Inflammatory macrophage treated with lipopolysaccharide for 4 hours (primary cell): ENCODE measurements at places on chromosomes 7 and 10.

- no peak for DNase-seq
These were observed 236.7 kb downstream of the DIP2C start for GRCh38 chr10:452512-453426.

DNA sequence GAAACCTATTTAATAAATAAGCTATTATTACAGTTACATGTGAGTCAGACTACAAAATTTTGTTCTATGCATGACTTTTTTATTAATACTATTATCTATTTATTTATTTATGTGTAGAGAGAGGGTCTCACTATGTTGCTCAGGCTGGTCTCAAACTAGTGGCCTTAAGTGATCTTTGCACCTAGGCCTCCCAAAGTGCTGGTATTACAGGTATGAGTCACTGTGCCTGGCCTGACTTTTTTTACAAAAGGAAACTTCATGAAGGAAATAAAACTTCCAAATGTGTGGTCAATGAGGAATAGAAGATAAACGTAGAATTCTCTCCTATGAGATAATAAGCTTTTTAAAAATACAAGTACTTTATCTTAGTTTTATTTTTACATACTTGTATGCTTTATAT, 19.0 kb downstream of the COL28A1 start:
- DNase-seq, result no peak

GRCh38 chr7:100044718-100045117, 4.9 kb upstream of the ZSCAN21 start:
- DNase-seq, result peak; percentile 55

DNA sequence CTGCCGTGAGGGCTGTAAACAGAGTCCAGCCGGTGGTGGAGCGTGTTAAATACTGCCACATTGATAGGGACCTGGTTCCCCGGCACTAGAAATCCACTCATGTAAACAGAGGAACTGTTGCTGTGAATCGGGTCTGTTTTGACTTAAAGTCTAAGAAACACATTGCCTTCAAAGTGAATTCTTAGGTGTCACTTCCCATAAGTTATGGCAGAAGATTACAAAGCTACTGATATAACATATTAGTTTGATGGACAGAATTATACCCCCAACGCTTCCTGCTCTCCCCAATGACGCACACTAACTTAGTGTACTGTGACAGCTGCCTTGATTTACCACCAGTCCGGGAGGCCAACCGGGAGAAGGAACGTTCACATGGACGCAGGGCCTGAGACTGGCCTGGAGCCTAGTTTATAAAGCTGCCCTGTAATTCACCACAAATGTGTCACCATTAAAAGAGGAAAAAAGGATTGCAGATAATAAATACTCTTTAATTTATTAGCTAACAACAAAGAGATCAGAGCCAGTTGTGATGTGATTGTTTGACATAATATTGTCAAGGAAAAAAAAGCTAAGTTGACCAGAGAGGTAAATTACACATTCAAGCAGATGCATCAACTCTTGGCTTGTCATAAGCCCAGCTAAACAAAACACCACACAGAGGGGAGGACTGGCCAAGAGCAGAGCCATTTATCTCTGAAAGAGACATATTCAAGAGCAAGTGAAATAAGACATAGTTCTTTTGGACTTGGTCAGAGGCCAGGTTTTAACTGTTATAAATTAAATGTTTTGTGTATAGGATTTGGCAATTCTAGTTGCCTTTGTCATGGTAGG, 820.6 kb downstream of the LRMDA start:
- DNase-seq, result no peak

- peak; percentile 19 for DNase-seq
These were observed 638 bp upstream of the TRAPPC14 start for GRCh38 chr7:100159099-100159623.

DNA sequence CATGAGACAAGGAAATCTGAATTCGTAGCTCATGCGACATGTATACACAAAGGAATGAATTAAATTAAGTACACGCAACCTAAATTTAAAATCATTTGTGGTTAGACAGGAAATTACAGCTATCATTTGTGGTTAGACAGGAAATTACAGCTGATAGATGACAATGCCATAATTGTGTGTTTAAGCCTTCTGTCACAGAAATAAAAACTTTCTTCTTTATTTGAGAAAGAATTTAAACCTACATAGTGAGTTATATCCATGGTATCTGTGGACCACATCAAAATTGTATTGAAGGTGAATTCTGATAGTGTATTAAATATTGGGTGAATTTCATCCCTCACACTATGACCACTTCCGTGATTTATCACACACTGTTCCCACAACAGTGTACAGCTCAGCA, 362.9 kb downstream of the MAGI2 start:
- DNase-seq, result no peak

DNA sequence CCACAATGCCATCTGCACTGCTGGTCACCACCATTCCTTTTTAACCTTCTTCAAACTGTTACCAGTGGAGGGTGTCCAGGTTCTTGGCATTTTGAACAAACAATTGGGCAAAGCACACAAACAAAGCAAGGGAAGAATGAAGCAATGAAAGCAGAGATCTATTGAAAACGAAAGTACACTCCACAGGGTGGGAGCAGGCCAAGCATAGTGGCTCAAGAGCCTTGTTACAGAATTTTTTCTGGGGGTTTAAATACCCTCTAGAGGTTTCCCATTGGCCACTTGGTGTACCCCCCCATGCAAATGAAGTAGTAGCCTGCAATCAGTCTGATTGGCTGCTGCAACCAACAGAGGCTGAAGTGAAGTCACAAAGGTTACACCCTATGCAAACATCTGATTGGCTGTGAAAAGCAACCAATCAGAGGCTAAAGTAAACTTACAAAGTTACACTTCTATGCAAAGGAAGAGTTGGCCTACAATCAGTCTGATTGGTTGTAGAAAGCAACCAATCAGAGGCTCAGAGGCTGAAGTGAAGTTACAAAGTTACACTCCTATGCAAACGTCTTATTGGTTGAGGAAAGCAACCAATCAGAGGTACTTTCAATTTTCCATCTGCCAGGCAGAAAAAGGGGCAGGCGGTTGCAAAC, 103.2 kb upstream of the WAC start:
- DNase-seq, result no peak

GRCh38 chr10:58967551-58968388, 208.7 kb upstream of the PHYHIPL start:
- no peak for DNase-seq

- DNase-seq, result no peak
These were observed 266 bp upstream of the MDFIC start for GRCh38 chr7:114921631-114922025.

- no peak for DNase-seq
These were observed 20.5 kb upstream of the DLD start for GRCh38 chr7:107870427-107871000.

- no peak for DNase-seq
These were observed 98.8 kb downstream of the VIPR2 start for GRCh38 chr7:159045839-159046238.

DNA sequence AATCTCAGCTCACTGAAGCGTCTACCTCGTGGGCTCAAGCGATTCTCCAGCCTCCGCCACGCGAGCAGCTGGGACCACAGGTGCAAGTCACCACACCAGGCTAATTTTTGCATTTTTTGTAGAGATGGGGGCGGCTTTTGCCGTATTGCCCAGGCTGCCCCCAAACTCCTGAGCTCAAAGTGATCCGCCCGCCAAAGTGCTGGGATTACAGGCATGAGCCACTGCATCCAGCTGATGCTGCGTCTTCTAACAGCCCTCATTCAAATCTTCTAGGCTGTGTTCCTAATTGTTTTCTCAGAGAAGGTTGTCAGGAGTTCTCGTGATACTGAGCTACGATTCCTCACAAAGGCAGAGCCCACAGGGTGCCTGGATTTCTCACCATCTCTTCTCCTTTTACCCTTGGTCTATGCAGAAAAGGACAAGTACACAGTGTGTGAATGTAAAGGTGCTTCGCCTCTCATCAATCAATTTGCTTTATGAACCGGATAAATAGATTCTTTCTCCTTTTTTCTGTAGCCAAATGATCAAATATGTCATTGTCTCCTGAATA, 247.3 kb upstream of the PTN start:
- no peak for DNase-seq

- DNase-seq, result no peak
These were observed 4.6 kb upstream of the CFAP46 start for GRCh38 chr10:132946806-132947546.

DNA sequence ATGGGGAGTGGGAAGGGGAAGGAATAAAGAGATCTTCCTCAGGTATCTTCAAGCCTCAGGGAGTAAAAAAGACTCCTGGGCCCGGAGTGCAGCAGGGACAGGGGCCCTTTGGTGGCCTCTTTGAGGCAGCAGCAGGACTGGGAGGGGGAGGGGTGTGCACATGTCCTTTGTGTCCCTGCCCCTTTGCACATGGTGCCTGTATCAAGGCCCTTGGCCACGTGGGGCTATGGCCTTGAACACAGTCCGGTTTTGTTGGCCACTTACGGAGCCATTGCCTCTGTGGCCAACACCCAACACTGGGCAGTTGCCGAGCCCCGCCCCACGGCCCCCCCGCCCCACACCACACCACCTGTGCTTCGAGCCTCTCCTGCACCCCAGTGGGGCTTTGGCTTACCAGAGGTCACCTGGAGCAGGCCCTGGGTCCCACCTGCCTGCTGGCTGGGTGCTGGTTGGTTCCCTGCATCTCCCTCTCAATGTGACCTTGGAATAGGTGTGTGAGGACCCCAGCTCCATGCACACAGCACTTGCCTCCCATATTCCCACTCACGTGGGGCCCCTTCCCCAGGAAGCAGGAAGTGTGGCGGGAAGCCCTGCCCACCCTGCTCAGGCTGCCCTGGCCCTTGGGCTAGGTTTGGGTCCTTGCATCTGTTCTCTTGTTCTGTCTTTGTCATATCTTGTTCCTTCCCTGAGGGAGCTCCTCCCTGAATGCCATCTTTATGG, 5.4 kb downstream of the SAP25 start:
- DNase-seq, result no peak

- no peak for DNase-seq
These were observed 18.8 kb downstream of the TNKS2 start for GRCh38 chr10:91816981-91817380.

- no peak for DNase-seq
These were observed 29.5 kb downstream of the YKT6 start for GRCh38 chr7:44230286-44230685.

GRCh38 chr7:131493581-131493980, 62.8 kb downstream of the PODXL start:
- no peak for DNase-seq

- peak; percentile 8 for DNase-seq
These were observed 188.5 kb upstream of the SHH start for GRCh38 chr7:156000601-156001396.
